ENCODE measurements at places on chromosomes 2 and 18.
A peak's percentile ranks its signal among the peaks of the same experiment; 100 is the strongest.

- DNase-seq, result no peak
These were observed 12.9 kb downstream of the ADCY3 start for GRCh38 chr2:24907116-24907515.

GRCh38 chr2:111105926-111106325 lies 14.8 kb upstream of the BCL2L11 start:
- DNase-seq, result no peak

DNA sequence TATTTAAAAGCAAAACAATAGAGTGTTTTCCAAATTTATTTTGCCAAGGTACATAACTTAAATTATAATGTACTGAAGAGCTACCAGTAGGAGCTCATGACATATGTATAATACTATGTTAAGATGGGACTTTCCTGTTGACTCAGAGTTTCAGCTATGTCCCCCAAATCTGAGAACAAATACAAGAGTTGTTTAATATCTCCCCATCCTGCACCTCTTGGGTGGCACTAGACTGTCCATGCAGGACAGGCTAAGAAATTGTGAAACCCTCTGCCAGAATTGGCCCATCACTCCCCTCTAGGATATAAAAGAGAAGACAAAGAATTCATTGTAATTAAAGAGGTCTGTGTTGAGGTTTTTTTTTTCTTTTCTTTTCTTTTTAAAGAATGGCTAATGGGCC lies 21.7 kb upstream of the CTAGE1 start:
- DNase-seq, result no peak

GRCh38 chr18:3468066-3468705 lies 18.2 kb downstream of the TGIF1 start:
- DNase-seq, result peak; percentile 14

- DNase-seq, result peak; percentile 52
These were observed 55.3 kb upstream of the LAPTM4A start for GRCh38 chr2:20106746-20107145.

- no peak for DNase-seq
These were observed 42.0 kb upstream of the STK17B start for GRCh38 chr2:196213252-196213980.

DNA sequence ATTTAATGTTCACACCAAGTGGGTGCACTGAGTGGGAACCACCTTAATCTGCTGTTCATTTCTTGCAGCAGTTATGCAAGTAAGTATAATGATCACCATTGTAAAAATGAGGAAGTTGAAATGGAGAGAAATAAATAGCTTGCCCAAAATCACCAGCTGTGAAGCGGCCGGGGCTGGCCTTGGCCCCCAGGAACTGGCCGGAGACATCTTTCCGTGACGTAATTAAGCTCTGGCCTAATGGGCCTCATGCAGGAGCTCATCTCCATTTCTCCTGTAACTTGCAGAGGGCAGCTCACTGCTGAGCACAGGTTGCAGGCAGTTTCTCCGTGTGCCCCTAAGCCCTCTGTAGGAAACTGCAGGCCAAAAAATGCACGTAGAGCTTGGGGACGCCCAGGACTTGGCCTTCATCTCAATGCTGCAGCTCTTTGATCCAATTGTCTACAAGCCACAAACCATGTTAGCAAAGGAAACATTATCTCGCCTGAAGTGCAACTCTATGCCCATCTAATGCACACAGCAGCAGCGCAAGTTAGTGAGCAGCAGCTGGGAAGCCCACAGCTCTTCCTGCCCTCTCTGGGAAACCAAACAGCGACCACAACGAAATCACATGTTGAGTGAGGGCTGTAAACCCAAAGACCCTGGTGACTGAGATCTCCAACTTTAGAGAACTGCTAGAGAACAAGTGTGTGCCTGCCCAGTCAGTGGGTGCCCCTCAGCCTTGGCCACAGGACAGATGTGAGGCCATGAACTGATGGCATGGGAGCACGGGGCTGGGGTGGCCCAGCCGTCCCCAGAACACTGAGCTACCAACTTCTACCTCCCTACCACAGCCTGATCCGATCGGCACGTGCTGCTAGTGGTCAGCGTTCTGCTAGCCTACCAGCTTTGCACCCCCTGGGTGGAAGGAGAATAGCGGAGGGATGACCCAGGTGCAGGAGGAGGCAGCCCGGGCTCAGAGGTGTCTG lies 28.8 kb downstream of the APCDD1 start:
- no peak for DNase-seq

DNA sequence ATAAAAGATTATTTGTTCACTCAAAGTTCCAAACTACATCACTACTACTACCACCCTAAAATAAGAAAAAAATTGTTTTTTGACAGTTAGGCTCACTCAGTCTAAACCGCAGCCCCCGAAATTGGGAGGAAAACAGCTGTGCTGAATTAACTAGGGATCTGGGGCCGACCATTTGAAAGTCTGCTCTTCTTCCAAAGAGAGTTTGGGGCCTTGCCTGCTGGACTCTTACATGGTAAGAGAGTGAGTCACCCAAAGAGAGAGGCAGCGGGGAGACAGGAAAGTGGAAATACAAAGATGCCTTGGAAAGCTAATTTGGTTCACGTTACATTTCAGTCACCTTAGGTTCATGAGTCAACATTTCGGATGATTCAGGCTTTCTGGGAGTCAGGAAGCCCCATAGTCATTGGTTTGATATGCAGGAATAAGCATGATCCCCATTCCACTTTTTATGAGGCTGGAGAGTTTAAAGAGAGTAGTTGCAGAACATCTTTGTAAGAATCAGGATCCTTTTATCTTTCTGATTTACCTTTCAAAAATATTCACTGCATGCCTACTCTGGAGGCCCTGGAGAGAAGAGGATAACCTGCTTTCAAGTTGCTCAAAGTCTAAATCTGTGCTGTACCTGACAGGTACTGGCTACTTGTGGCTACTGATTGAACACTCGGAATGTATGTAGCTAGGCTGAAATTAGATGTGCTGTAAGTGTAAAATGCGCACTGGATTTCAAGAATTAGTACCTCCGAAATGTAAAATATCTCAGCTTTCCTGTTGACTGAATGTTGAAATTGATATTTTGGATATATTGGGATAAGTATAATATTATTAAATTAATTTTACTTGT lies 995 bp upstream of the RTN4 start:
- DNase-seq, result peak; percentile 37

DNA sequence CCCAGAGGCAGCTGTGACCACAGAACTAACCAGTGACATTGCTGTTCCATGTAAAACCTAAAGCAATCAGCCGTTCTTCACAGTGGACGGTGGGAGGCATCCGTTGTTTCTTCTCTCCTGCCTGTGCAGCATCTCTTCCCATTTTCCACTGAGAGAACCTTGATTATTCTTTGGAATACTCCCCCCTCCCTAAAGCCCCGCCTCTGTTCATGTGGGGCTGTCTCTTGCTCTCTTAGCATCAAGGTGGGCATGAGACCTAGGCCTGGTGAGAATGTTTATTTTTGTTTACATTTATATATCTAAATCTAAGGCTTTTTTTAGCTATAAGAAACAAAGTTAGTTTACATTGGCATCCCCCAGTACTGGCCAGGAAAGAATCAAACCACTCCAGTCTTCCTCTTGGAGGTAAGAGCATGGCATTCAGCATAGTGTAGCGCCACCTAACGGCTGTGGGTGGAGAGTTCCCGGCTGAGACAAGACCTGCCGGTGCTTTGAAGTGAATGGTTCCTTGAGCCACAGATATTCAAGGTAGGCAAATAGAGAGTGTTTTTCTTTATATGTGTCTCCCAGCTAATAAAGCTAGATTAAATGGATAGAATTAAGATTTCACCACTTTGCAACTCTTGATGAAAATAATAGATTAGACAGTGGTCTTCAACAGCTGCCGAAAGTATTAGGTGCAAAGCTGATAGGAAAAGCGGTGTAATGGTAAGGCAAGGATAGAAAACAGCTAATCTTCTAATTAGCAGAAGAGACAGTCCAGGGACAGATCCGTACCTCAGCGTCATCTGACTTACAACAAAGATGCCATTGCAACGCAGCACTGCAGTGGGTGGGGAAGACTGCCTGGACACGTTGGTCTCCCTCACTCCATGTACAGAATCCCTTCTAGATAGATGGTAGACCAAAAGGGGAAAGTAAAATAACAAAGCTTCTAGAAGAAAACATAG lies 219.6 kb upstream of the RAB12 start:
- DNase-seq, result peak; percentile 42
